ENCODE measurements at places on chromosomes 12 and 14. TPM values are rescaled to one million over a fixed set of nuclear protein-coding genes. Genes with fewer than 3 reads are reported as not detected.

P2RX2 gene
- not detected for total RNA-seq

PTCSC3 gene
- not detected for total RNA-seq

DNA sequence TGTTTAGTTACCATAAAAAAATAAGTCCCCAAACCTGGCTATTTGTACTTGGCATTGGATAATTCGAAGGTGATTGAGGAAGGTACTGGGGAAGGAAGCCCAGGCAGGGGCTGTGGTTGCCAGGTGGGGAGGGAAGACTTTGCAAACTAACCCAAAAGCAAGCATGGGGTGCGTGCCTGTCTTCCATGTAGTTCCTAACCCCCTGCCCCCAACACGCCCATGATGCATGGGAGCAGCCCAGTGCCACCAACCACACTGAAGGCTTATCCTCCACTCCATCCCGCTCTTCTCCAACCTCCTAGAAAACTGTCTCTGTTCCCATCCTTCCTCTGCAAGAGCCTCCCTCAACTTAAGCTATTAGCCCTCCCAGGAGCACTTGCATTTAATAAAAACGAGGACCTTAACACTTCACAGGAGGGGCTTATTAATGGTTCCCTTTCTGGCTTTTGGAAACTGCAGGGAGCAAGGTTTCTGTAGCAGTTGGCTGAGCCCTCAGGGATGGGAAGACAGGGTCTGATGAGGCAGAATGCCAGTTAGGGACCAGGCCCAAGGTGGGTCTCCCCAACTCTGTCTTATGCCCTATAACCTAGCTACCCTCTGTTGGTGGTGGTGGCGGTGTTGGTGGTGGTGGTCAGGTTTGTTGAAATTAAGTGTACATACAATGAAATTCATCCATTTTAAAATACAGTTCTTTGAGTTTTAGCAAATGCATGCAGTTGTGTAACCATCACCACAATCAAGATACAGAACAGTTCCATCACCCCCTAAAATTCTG is 96.0 kb downstream of the ZFP36L1 start:
- DNase-seq: no peak

DNA sequence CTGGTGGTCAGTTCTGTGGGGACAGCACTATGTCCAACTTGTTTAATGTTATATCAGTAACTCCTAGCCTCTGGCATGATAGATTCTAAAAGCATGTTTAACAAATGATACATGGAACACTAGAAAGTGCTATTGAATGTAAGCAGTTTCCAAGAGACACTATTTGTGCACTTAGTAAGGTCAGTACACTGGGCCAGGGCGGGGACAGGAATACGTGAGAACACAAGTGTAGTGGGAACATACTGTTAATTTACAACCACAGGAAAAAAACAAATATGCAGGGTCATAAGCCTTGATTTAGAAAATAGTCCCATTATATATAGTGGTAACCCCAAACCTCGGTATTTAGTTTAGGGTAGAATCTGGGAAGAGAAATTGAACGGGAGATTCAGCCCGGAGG is 88.9 kb upstream of the SLC38A2 start:
- DNase-seq: no peak

KLRF2 gene
- total RNA-seq: not detected

Data from right atrium auricular region (tissue), 2 donors.